ENCODE measurements at places on chromosomes 13 and 19.

DNA sequence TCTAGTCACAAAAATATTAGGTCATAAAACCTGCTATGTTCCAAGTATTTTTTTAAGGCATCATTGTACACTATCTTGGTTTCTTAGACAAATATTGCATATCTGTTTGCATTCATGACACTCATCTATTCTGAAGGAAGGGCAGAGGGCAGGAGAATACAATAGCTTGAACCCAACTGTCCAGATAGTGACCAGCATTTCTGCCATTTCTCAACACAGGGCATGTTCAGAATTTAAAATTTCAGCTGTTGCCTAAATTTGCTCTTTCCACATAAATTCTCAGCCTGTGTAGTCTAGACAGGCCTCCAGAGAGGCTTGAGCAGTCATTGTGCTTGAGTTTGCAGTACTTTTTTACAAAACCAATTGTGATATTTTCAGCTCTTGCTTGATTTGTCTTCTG, 119.5 kb downstream of the ZAR1L start:
- no peak for DNase-seq

GRCh38 chr13:35764326-35765015, 288.0 kb upstream of the MAB21L1 start:
- no peak for DNase-seq

DNA sequence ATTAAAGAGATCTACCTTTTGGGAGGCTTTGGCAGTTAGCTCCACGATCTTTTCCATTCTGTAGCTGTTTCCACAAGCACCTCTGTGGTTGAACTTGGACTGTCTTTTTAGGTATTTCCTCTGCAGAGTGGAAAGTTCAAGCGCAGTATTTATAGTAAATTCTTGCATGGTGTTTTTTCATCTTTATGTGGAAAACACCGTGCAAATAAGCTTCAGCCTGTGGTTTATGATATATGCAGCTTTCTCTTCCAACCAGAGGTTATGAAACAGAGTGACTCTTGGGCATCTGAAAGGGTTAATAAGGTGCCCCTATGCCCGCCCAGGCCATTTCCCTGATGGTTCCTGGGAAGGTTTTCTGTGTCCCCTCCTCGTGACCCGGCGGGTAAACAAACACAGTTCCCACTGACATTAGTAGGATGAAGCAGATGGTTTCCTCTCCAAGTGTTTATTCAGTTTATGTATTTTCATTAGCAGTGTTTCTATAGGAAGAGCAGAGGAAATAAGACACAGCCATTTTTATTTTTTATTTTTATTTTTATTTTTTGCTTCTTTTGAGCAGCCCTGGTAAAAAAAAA, 39.7 kb upstream of the RNF113B start:
- no peak for DNase-seq

DNA sequence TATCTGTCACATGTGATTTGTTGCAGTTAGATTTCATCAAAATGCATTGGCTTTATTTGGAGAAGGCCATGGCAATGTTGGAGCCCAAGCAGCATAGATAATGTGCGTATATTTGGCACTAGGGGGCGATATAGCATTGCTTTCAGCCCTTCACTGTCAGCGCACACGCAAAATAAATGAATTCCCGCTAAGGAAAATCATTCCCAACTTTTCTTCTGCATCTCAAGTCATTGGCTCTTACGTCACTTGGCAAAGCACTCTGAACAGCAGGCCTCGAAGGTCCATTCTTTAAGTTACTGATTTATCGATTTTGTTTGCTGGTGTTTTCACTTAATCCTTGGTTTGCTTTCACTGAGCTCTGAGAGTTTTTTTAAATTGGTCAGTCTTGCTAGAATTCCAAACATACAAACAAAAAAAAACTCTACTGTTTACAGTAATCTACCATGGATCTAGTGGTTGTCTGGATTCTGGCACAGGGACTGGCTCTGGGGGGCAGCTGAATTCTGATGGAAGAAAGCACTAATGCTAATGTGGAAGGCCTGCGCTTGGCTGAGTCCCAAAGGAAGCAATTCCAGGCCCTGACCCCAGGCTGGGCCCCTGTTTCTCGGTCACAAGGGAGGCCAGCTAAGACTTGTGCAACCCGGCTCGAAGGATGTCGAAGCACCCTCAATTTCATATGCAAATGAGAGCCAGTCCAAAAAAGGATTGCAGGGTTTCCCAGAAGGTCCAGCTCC, 97.7 kb upstream of the IPO5 start:
- no peak for DNase-seq

DNA sequence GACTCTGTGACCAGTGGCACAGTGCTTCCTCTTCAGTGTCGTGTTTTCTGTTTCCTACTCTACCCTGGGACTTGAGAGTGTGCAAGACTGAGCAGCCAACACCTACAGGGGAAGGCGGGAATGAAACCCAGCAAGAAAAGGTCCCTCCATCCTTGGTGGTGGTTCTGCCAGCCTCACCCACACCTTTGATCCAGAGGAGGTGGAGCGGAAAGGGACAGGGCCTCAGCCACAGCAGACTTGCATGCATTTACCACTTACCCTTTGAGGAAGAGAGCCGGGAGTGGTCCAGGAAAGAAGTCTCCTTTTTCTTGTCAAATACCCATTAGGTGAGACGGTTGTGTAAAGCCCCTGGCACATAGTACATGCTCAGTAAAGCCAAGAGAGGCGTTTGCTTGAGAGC, 164.8 kb upstream of the ZNF536 start:
- no peak for DNase-seq

DNA sequence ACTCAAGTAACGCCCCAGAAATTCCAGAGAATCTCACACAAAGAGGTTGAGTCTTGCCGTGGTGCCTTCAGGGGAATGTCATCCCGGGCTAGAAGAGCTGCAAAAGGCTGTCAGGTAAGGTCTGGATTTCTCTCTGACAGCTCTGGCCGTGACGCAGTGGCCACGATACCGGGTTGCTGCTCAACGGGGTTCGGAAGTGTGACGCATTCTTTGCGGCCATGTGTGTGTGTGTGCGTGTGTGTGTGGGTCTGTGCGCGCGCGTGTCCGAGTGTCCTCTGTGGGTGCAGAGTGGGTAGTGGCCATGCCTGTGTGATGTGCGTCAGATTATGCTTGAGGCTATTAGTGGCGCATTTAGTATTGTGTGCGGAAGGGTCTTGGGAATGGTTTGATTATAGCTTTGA, 306 bp downstream of the ZNF540 start:
- DNase-seq: peak; percentile 38

- no peak for DNase-seq
Measured at GRCh38 chr13:51780099-51780498, 23.9 kb downstream of the DHRS12 start.

DNA sequence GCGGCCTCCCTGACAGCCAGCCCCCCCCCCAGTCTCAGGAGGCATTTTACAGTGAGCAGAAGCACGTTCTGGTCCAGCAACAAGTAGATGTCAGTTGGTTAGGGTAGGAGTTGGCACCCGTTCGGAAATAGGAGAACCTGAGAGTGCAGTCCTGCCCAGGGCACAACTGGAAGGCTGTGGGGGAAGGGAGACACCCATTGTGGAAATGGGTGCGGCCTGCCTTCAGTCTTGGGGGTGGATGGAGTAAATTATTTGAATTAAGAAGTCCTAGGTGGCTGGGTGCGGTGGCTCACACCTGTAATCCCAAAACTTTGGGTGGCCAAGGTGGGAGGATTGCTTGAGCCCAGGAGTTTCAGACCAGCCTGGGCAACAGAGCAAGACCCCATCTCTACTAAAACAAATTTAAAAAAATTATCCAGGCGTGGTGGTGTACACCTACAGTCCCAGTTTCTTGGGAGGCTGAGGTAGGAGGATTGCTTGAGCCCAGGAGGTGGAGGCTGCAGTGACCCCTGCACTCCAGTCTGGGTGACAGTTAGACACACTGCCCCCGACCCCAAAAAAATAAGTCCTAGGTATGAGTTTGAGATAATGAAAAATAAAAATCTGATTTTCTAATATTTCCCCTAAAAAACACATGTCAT, 1.2 kb downstream of the CIRBP start:
- no peak for DNase-seq

DNA sequence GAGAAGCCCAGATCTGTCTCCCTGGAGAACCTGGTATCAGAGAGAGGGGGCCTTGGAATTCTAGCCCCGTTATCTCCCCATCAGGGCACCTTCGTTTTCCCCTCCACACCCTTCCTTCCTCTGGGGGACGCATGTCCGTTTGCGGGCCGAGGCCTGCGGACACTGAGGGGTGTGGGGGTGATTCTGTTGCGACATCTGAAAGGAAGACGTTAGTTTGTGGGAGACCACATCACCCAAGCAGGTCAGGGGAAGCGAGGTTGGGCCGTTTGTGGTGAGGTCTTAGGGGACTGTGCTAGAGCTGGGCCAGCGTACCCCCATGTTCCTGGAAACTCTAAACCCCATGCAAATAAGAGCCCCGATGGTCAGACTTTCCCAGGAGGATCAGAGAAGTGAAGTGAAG, 3.7 kb upstream of the HSH2D start:
- DNase-seq: no peak

GRCh38 chr13:32126756-32127155, 95.2 kb downstream of the FRY start:
- no peak for DNase-seq
